ENCODE measurements at places on chromosomes 3 and 15.

DNA sequence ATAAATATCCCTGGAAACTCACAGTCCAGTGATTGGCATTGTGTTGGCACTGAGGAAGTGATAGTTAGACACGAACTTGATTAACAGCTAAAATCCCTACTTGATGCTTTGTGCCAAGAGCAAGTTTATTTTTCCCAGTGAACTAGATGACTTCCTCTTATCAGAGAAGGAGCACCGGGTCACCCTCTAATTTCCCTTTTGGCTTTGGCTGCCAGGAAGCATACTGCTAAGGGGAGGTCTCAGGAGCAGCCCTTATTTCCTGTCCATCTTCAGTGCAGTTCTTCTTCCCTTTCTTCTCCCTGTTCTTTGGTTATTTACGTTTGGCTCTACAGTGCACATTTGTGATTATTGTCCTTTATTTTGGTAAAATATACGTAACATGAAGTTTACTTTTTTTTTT lies 13.0 kb downstream of the FBLN2 start:
- DNase-seq = no peak

- no peak for DNase-seq
Observed at GRCh38 chr3:47103619-47104018, 60.3 kb downstream of the SETD2 start.

DNA sequence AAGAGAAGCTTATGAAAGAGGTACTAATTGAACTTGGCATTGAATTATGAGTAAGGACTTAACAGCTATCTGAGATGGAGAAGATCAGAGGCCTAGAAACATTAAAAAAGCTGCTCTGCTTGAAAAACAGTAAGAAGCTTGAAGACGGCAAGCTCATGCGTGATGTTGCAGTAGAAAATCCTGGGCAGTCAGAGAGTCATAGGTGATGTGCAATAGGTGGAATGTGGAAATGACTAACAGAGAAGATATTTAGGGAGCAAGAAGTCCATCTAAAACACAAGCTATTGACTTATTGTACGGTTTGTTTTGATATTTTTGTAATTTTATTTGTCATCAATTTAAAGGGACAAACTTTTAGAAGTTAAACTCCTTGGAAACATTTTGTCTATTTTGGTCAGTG lies 1101.4 kb downstream of the ROBO2 start:
- no peak for DNase-seq

GRCh38 chr3:41180396-41180795 lies 18.9 kb upstream of the CTNNB1 start:
- DNase-seq = no peak

- DNase-seq = peak; percentile 26
Observed at GRCh38 chr3:52277071-52277964, 1.1 kb downstream of the WDR82 start.

GRCh38 chr15:37682304-37682703 lies 252.1 kb upstream of the TMCO5A start:
- DNase-seq = no peak

DNA sequence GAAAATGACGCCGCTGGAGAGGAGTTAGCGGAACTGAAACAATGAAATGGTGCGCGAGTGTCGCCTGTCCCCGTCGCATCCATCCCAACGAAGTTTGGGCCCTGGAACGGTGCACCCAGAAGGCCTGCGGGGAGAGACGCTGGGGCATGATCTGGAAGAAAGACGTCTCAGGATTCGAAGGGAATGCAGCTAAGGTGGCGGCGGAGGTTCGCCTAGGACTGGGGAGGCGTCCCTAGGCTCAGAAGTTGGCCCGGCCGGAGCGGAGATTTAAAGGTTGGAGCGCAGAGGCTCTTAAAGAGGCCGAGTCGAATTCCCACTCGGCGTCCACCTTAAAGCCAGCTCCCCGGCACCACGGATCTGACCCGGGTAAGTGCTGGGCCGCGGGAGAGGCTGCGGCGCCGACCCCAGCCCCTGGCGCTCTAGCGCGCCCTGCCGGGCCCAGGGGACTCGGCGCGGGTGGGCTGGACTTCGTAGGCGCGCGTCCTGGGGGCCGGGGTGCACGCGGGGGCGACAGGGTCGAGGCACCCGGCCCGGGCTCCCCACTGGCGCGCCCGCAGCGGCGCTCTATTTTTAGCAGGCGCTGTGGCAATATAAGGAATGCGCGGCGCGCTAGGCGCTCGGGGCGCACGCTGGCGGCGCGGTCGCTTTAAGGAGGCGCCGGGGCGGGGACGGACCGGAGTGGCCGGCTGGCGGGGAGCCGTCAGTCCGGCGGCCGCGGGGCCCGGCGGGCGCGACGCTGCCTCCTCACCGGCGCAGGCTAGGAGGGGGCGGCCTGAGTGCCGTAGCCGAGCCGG lies at the start of gene MRAS:
Gene MRAS (plus strand): TSS at position 620 of the 794 bp plus-strand sequence. CDS start 24,305 bp downstream, outside the sequence.
- DNase-seq = no peak

DNA sequence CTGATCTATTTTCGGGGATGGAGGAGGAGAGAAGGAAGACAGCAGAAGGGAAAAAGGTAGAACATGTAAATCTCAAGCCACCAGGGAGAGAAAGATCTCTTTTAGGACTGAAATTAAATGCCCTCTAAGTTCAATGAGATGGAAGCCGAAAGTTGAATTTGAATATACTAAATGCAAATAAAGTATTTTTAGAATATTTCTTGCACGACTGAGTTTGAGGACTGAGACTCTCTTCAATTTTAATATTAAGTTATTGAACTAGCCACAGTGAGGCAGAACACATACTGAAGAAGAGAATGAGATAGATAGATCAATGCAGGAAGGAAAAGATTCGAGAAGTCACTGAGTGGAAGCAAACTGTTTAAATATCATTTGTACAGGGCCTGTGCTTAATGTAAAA lies 399.9 kb upstream of the CBLB start:
- DNase-seq = no peak

DNA sequence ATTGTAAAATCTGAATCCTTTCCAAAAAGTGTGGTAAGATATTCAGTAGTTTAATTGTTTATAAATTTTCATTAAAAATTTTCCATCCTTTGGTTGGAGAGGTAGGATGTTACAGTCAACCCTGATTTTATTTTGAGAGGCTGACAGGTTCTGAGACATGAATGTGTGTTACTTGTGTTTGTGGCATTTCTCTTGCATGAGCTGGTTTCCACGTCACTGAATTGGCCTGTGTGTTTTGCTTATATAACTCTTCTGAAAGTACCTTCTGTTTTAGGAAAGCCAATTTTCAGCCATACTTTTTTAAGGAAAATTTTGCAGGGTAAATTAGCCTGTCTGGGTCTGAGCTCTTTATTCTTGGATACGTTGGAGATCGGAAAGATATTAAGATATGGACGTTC lies 30.7 kb downstream of the PXYLP1 start:
- DNase-seq = no peak

DNA sequence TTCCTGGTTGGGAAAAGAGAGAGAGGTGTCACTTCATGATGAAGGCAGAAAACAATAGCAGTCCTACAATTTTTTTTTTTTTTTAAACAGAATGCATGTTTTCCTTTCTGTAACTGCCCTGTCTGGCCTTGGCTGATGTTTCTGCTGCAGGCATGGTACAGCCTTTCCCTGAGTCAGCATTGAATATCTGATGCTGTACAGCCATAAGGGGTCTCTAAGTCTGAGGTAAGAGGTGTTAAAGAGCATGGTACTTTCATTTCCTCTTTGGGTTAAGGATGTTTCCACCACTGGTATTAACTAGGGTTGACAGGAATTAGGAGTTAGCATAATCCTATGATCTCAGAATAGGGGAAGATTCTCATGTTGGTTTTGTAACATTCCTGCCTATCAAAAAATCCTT lies 147.4 kb downstream of the CHST2 start:
- DNase-seq = no peak

DNA sequence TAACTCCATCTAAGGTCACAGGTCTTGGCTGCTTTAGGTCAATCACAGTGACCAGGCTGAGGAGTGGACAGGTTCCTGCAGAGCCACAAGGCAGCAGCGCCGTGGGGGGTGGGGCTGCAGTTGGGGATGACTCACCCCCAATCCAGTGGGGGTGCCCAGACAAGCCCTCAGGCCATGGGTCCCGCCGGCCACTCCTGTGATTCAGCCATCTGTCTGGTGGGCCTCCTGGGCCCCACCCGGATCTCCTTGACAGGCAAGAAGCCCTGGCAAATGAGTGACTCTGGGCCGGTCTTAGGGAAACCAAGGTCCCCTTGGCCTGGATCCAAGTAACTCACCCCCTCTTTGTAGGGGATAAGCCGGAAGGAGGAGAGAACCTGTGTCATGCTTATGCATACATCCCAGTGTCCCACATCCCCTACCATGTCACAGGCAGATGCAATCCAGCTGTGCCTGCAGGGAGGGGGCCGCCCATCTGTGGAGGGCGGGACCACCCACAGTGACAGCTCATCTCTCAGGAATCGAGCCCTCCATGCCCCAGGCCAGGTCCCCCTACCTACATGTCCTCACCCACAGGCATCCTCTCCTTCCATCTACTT lies 495 bp upstream of the COL7A1 start:
- no peak for DNase-seq

GRCh38 chr15:98728082-98728810 lies 79.9 kb downstream of the IGF1R start:
- no peak for DNase-seq

DNA sequence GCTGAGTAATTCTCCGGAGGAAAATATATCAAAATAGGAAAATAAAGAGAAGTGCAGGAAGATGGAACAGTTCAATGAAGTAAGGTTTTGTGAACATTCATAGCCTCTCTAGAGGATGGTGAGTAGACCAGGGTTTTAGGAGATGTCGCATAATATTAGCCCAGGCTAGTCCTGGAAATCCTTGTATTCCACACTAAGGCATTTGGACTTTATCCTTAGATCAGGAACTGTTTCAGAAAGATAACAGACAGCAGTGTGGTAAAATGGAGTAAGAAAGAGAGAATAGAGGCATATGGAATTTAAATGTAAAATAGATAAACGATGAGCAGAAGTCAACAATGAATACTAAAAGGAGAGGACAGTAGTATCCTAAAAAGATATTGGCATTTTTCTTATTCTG lies 12.1 kb downstream of the COPB2 start:
- DNase-seq = no peak

DNA sequence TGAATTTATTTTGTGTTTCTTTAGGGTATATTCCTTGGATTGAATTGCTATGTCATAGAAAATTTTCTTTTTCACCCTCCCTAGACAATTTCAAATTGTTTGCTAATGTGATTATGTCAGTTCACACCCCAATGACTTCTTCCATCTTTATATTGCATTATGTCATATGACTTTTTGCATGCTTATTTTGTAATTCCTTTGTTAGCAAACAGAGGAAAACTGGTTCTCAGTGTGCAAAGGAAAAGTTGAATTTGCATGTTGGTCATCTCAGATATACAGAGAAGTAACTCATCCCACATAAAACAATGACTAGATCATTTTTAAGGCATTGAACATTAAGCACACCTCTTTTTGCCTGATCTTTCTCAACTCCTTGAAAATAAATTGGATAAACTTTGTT lies 3.3 kb upstream of the RNF13 start:
- DNase-seq = no peak

GRCh38 chr3:56452085-56452484 lies 16.2 kb downstream of the ERC2 start:
- no peak for DNase-seq

GRCh38 chr3:107387555-107387954 lies 10.3 kb downstream of the CCDC54 start:
- no peak for DNase-seq

- DNase-seq = no peak
Observed at GRCh38 chr15:74228723-74229081, 7.4 kb upstream of the CCDC33 start.

GRCh38 chr3:178304758-178305467 lies 231.3 kb upstream of the KCNMB2 start:
- no peak for DNase-seq

- peak; percentile 37 for DNase-seq
Observed at GRCh38 chr15:69523010-69524001, 70.7 kb downstream of the RPLP1 start.

- DNase-seq = no peak
Observed at GRCh38 chr3:117995842-117996437, 1038.7 kb downstream of the IGSF11 start.

- no peak for DNase-seq
Observed at GRCh38 chr3:141405025-141405424, 36.7 kb downstream of the ZBTB38 start.

GRCh38 chr3:101170806-101171558 lies 149.4 kb downstream of the IMPG2 start:
- DNase-seq = no peak

DNA sequence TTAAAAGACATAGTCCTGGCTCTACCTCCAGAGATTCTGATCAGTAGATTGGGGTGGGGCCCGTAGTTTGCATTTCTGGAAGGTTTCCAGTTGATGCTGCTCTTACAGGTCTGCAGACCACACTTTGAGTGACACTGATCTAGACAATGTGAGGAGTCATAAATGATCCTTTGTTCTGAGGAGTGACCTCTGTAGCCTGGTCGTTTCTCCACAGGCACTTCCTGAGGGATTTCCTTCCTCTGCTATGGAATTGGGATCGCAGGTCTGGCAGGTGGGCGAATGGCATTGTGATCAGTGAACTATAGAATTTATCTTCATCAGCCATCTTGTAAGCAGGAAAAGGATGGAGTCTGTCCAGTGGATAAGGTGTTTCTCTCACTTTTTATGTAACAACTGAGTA lies 5.5 kb downstream of the GFM1 start:
- DNase-seq = no peak

DNA sequence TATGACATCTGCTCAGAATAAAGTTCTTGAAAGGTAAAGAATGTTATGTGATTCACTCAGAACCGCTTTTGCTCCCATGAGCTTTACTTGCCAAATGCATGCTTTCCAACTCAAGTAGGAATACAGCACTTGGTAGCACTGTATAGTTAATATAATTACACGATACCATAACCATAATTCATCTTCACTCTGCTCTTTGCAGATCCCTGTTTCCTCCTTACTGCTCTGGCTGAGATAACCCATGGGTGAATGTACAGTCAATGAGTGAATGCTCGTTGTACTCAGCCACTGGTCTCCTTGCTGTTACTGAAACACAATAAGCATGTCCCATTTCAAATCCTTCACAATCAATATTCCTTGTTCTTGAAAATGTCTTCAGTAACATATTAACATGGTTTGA lies 550.0 kb downstream of the FGF12 start:
- no peak for DNase-seq

GRCh38 chr3:148221303-148221702 lies 476.4 kb upstream of the AGTR1 start:
- DNase-seq = no peak

GRCh38 chr3:155890671-155891190 lies 20.3 kb downstream of the GMPS start:
- no peak for DNase-seq

GRCh38 chr15:82231233-82231632 lies 31.3 kb downstream of the EFL1 start:
- no peak for DNase-seq

GRCh38 chr3:65485826-65486469 lies 552.8 kb downstream of the MAGI1 start:
- no peak for DNase-seq
